Stimulated activated CD4-positive, alpha-beta T cell treated with anti-CD3 and anti-CD28 coated beads, Interleukin-12 subunit alpha, Interleukin-12 subunit beta, amount 100 ng/mL, for 48 hours (primary cell): ENCODE measurements at places on chromosomes 16 and 17.

GRCh38 chr16:14069818-14070217 is 1.3 kb upstream of the MRTFB start:
- no peak for DNase-seq

DNA sequence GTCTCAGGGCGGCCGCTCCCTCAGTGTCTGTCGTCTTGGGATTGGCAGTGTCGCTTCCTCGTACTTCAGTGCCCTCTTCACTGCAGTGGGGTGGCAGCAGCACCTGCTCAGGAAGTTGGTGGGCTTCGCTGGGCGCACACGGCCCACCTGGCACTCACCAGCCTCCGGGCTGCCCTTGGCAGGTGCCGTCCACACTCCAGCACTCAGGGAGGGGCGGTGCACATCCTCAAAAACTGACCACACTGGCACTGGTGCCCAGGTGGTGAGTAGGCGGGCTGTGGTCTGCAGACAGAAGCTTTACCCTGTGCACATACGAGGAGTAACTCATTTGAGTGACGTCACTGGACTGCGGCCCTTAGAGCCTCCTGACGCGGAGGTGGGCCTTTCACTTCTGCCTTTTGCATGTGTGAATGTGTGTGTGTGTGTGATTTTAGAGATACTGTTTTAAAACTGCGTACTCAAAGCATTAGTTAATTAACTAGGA is 94.6 kb downstream of the BANP start:
- DNase-seq = no peak

- no peak for DNase-seq
Observed at GRCh38 chr17:69761767-69762321, 313.2 kb upstream of the KCNJ16 start.

GRCh38 chr16:57815987-57816745 is 13.9 kb upstream of the KIFC3 start:
- DNase-seq = peak; percentile 33

GRCh38 chr17:61540874-61541273 is 50.1 kb downstream of the NACA2 start:
- no peak for DNase-seq

DNA sequence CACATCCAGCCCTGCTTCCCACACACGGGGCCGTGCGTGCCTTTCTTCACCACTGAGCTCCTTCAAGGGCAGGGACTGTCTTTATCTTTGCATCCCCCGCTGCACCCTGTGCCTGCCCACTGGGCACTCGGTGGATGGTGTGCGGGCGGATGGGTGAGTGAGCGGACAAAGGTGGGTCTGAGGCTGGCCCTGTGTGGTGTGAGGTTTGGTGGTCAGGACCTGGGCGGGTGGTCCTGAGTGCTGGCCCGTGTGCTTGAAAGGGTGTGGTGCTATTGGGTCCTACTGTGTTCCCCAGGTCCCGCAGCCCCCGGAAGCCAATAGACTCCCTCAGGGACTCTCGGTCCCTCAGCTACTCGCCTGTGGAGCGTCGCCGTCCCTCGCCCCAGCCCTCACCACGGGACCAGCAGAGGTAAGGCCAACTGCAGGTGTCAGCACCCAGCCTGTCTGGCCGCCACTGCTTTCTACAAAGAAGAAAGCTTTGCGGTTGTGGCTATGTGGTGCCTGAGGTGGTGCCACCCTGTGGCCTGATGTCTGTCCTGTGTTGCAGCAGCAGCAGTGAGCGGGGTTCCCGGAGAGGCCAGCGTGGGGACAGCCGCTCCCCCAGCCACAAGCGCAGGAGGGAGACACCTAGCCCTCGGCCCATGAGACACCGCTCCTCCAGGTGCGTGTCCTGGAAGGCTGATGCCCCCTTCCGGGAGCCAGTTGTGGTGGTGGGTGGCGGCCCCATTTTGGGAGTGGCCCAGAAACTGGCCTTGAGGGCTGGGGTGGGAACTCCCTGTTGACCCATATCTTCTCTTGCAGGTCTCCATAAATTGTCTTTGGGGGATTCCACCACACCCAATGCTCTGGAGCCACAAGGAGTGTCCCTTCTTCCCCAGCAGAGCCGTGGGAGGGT is 6.8 kb downstream of the ELOB start:
- no peak for DNase-seq

- DNase-seq = no peak
Observed at GRCh38 chr16:55043499-55043898, 112.8 kb downstream of the IRX5 start.

DNA sequence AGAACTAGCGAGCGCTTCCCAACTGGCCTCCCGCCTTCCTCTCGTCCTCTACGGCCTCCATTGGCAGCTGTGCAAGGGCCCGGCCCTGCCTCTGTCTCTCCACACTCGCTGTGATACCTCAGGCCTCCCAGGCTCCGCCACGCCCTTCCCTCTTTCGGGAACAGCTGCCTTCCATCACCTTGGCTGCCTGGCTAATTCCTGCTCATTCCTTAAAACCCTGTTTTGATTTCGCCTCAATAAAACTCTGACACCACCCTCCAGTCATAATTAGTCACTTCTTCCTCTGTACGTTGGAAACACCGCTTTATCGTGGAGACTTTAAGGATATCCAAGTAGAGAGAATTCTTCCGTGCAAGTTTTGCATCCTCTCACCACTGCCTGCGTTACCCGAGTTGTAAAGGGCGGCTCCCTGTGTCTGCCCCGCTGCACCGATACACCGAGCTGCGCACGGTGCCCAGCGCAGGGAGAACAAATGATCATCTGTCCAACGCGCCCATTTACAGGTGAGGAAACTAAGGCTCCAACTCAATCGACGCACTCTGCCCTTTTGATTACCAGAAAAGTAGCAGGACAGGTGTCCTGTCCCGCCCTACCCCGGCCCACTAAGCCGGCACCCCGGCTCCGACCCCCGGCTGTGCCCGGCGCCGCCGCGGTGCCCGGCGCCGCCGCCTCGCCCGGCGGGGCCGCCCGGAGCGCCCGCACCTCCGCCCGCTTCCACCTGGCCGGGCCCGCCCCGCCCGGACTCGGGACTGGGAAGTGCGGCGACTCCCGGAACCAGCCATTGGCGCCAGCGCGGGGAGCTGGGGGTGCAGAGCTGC is 139.7 kb downstream of the SEC14L1 start:
- no peak for DNase-seq

- no peak for DNase-seq
Observed at GRCh38 chr16:84443166-84443802, 61.2 kb downstream of the MEAK7 start.

DNA sequence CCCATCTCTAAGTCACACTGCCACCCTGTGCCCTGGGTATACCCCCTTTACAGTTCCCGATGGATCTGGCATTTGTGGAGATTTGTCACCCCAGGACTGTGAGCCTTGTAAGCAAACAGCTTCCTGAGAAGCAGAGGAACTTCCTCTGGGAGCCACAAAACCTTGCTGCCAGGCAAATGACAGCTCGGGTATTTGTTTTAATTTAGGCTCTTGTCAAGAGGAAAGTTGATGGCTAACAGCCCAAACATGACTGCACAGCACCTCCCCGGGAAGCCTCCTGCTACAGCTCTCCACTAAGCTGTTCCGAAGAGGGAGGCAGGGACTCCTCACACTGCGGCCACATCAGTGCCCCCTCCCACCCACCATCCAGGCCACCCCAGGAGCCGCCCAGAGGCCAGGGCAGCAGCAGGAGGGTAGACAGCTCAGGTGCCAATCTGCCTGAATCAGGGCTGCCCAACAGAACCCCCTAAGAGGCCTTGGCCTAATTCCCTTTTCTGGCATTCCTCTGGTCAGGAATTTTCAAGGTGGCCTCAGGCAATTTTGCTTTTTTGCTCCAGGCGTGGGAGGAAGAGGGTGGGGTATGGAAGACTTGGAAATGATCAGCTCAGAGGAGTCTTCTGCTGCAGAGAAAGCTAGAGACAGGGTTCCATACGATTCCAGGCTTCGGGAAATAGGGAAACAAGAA is 2.6 kb downstream of the ABR start:
- no peak for DNase-seq

GRCh38 chr16:29757950-29758466 is 12.2 kb upstream of the C16orf54 start:
- no peak for DNase-seq
